ENCODE measurements at places on chromosomes 1 and 21.

- DNase-seq, result no peak
Observed at GRCh38 chr1:219317762-219318353, 144.2 kb downstream of the LYPLAL1 start.

- no peak for DNase-seq
Observed at GRCh38 chr1:150610576-150610975, 18.8 kb downstream of the ENSA start.

- no peak for DNase-seq
Observed at GRCh38 chr1:205570173-205570501, 61.7 kb downstream of the ELK4 start.

- DNase-seq, result no peak
Observed at GRCh38 chr1:11649624-11650330, 4.5 kb downstream of the FBXO2 start.

- no peak for DNase-seq
Observed at GRCh38 chr1:12626888-12627287, 8.9 kb upstream of the DHRS3 start.

- DNase-seq, result no peak
Observed at GRCh38 chr1:27007909-27008582, 4.6 kb downstream of the TENT5B start.

- DNase-seq, result peak; percentile 55
Observed at GRCh38 chr21:44792702-44793591, 8.7 kb downstream of the UBE2G2 start.

GRCh38 chr1:119225831-119226230 lies 85.4 kb upstream of the WARS2 start:
- DNase-seq, result no peak

DNA sequence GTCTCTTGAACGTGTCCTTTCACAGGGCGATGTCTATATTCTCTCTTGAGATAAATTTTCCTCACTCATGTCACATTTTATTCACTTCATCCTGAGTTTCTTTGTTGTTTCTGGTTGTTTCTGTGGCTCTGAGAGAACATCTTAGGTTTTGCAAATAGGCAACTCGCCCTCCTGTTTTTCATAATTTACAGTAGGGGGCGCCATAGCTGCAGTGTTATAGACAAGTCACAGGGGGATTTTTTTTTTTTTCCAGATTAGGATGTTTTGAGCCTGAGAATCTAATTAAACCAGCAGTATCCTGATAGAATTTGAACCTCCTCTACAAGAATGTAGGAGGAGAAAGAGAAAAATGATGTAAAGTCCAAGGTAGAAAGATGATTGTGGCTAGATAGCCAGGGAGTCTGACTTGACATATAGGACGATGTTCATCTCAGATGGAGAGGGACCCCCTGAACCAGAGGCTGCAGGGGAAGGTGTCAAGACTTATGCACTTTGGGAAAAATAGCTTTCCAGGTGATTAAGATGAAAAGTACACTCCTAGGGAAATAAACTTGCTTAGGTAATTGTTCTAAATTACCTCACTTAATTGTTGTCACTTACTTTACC lies 76.3 kb downstream of the ZP4 start:
- DNase-seq, result no peak

- no peak for DNase-seq
Observed at GRCh38 chr1:9152535-9152934, 23.6 kb upstream of the GPR157 start.

- DNase-seq, result no peak
Observed at GRCh38 chr21:43278766-43279577, 110.2 kb downstream of the CRYAA start.

- peak; percentile 71 for DNase-seq
Observed at GRCh38 chr1:212012034-212012740, 23.2 kb downstream of the INTS7 start.

- no peak for DNase-seq
Observed at GRCh38 chr21:14358775-14359174, 24.2 kb downstream of the HSPA13 start.

GRCh38 chr21:20968391-20968790 lies 29.8 kb upstream of the NCAM2 start:
- no peak for DNase-seq

DNA sequence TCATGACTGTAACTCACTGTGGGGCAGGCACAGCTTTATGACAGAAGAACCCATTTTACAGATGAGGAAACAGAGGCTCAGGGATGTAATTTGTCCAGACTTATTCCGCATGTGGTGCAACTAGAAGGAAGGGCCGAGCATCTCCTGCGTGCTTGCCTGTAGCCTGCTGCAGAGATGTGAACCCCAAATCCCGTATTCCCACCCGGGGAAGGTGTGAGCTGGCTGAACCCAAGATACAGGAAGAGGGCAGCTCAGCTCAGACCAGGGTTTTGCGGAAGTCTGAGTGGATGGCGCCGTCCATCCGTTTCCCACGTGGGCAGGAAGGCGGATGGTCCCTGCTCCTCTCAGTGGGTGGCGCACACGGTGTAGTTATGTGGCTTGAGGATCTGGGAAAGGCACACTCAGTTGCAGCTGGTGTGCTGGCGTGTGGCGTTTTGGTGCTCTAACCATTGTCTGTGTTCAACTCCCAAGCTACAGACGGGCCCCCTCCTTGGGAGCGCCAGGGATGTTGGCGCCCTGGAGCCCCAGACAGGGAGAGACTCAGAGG lies 1.2 kb downstream of the CROCC start:
- DNase-seq, result no peak

DNA sequence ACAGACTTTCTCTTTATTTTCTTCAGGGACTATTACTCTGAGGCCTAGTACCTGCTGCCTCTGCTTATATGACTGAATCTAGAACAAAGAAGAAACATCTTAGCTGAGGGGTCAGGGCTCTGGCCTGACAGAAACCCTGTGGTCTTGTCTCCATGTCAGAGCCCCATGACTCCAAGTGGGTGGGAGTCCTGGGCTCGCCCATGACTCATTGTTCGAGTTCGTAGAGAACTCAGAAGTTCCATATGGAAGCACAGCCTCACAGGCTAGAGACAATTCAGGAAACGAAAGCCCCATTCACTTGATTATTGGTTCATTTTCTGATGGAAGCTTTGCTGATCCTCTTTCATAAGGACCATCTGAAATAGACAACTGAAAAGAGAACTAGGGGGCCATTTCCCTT lies 73.2 kb downstream of the CD58 start:
- no peak for DNase-seq

- no peak for DNase-seq
Observed at GRCh38 chr1:61013189-61013945, 69.0 kb upstream of the NFIA start.

- DNase-seq, result no peak
Observed at GRCh38 chr21:26282058-26282457, 111.5 kb upstream of the APP start.

DNA sequence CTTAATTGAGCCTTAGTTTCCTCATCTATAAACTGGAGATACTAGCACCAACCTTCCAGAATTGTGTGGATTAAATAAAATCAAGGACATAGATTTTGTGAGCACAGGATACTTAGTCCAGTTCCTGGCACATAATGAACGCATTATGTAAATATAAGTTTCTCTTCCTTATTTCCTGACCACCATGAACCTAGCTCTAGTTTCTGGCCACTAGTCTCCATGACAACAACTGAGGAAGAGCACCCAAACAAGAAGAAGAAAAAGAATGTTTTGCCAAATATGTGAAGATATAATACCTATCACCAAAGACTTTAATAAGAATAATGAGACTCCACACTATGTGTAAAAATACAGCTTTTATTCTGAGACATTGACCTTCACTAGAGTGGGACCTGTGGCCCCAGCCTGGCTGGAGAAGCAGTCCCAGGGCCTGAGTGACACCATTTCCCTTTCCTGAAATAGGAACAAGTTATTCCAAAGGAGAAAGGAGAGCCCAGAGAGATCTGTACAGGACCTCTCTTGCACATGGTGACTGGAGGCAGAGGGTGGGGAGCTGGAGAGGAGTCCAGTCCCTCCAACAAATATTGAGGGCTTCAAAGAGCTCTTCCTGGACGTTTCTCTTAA lies 940 bp upstream of the USF1 start:
- DNase-seq, result no peak

DNA sequence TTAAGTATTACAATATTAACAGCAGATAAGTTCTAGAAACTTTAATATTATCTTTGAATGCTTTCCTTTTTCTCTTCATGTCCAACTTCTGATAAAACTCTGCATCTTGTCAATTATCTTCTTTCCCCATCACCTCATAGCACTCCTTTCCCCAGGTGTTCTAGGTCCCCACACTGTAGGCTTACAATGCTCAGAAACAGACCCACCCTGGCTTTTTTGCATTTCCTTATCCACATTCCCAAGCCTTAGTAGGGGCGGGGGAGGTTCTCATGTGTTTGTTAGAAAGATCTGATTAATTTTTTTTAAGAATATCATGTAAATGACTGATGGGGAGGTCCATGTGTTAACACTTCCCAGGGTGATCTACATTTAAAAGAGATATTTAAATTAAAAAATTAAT lies 63.9 kb downstream of the PLPPR4 start:
- no peak for DNase-seq

DNA sequence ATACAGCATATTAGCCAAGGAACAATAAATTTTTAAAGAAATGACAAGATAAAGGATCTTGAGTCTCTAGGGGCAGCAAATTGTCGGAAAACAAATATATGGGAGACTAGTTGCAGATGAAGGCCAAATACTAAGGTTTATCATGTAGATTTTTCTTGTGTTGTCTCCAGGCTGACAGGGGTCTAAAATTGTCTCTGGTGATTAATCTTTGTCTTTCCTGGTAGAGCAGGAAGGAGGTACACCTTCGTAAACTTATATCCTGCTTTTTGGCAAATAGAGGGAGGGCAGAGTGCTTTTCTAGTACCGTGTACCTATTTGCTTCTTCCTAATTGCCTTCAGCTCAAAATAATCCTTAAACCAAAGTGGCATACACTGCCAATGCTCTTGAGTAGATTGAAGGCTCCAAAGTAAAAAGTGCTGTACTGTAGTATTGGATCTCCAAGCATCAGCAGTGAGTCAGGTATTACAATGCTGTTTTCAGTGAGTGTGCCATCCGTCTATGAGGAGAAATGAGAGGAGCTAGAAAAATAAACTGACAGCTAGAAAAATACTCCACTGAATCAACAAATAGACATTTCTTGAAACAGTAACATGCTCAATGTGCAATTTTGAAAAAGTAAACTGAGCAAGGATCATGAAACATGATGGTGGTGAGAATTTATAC lies 1.8 kb upstream of the LEPR start:
- no peak for DNase-seq

GRCh38 chr1:78664763-78665162 lies 15.1 kb downstream of the IFI44 start:
- DNase-seq, result no peak

DNA sequence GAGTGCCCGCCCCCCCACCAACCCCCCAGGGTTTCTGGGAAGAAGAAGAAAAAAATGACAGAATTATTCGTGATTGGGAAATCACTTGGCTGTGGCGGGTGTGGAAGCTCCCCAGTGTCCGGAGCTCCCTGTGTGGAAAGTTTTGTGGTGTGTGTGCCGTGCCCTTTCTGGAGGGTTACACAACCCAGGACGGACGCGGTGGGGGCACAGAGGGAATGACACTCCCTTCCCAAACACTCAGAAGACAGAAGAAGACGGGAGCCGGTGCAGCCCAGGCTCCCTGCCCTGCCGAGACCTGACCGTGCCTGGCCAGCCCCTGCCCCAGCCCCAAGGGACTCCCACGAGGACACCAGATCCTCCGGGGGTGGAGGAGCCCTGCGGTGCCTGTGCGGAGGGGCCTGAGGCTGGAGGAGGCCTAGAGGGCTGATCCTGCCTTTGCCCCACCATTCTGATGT lies 33.0 kb upstream of the ADARB1 start:
- no peak for DNase-seq

DNA sequence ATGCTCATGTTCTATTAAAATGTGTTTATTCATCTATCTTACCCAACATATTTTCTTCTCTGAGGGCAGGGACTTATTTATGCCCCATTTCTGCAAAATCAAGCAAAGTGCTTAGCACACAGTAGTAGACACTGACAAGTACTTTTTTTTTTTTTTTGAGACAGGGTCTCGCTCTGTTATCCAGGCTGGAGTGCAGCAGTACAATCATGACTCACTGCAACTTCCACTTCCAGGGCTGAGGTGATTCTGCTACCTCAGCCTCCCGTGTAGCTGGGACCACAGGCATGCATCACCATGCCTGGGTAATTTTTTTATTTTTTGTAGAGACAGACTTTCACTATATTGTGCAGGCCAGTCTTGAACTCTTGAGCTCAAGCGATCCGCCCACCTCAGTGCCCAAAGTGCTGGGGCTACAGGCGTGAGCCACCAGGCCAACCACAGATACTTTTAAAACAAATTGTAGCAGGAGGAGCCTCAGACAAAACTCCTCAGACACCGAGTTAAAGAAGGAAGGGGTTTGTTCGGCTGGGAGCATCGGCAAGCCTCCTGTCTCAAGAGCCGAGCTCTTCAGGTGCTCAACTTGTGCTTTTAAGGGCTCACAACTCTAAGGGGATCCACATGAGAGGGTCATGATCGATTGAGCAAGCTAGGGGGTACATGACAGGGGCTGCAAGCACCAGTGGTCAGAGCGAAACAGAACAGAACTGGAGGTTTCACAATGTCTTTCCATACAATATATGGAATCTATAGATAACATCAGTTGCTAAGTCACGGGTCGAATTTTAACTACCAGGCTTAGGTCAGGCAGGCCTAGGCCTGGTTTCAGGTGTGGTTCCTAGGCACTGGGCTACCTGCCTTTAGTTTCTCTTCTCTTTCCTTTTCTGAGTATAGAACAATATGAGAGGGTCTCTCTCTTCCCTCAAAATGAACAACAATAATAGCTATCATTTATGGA lies 5.7 kb upstream of the TMEM167B start:
- DNase-seq, result no peak

DNA sequence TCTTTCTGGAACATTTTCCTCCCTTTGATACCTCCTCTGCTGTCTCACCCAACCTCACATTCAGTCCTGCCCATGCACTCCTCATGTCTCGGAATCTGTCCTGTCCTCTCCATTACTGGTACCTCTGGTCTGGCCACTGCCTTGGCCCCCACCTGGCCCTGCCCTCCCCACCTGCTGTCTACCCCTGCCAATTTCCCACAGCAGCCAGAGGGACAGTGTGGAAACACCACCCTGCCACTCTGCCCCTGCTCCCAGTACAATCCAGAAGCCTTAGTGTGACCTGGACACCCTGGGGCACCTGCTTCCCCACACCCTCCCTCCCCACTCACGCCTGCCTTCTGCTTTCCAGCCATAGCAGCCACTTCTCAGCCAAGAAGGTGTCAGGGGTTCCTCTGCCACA lies 534.4 kb downstream of the MATN1 start:
- DNase-seq, result no peak

GRCh38 chr21:17538576-17538975 lies 25.7 kb downstream of the CXADR start:
- DNase-seq, result no peak

- DNase-seq, result no peak
Observed at GRCh38 chr1:17356387-17357026, 15.5 kb upstream of the PADI6 start.

Data from DND-41 (cell line).